Stimulated activated CD8-positive, alpha-beta memory T cell treated with anti-CD3 and anti-CD28 coated beads, Interleukin-7, amount 100 ng/mL, for 1 hour (primary cell): ENCODE measurements at places on chromosomes 12 and 14.

- DNase-seq: no peak
Measured at GRCh38 chr12:132367071-132367851, 37.9 kb upstream of the GALNT9 start.

DNA sequence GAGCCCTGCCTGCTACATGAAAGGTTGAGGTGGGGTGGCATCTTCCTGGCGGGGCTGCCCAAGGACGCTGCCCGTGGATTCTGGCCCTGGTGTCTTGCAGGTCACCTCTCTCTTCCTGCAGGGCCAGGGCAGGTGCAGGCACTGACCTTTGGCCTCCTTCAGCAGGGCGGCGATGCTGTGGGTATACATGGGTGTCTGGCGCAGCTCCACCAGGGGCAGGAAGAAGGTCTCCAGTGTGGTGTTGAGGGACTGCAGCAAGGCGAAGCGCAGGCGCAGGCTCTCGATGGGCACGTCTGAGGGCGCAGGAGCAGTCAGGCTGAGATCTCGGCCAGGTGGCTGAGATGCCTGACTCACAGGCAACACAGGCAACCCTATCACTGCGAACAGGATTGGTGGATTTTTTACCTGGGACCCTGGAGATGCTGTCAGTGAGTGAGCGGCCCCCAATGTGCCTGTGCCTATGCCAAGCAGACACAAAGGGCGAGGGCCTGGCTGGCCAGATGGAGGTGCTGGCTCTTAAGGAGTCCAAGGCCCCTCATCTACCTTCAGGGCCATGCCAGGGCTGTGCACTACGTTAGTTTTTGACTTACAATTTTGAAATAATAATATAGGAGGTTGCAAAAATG, 45.7 kb downstream of the TRAFD1 start:
- no peak for DNase-seq

DNA sequence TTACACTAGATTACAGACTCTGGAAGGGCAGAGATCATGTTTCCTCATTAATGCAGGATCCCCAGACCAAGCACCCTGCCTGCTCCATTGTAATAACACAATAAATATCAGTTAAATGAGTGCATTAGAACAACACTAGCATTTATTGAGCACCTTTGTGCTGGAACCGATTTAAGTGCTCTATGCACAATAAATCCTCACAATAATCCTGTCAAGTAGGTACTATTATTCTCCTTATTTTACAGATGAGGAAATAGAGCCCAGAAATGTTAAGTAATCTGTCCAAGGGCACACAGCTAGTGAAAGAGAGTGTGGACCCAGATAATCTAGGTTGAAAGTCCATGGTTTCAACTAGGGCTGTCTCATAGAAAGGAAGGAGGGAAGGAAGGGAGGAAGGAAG, 69.8 kb downstream of the MAP1LC3B2 start:
- DNase-seq: no peak

DNA sequence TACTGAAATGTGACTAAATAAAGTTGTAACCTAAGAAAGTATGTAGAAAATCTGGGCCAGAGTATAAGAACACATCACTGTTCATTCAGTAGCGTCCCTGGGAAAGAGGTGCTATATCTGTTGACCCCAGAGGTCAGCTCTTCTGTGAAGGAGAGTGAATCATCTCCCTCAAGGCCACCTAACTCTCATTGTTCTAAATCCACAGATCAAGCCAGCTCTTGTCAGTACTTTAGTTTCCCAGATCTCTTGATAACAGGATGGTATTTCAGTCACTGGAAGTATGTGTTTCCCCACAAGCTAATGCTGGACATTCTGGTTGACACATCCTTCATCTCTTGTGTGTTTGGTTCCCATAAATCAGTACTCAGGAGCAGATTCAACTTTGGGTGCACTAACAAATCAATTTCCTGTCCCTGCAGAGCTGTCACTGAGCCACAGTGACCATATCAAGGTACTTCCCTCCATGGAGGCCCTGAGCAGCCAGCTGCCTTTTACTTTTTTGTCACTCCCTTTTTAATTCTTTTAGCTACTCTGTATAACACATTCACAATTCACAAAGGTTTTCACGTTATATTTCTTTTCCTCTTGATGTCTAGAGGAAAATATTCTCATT, 7.8 kb downstream of the KRT1 start:
- no peak for DNase-seq

- DNase-seq: no peak
Measured at GRCh38 chr14:56085471-56085870, 32.7 kb upstream of the PELI2 start.

DNA sequence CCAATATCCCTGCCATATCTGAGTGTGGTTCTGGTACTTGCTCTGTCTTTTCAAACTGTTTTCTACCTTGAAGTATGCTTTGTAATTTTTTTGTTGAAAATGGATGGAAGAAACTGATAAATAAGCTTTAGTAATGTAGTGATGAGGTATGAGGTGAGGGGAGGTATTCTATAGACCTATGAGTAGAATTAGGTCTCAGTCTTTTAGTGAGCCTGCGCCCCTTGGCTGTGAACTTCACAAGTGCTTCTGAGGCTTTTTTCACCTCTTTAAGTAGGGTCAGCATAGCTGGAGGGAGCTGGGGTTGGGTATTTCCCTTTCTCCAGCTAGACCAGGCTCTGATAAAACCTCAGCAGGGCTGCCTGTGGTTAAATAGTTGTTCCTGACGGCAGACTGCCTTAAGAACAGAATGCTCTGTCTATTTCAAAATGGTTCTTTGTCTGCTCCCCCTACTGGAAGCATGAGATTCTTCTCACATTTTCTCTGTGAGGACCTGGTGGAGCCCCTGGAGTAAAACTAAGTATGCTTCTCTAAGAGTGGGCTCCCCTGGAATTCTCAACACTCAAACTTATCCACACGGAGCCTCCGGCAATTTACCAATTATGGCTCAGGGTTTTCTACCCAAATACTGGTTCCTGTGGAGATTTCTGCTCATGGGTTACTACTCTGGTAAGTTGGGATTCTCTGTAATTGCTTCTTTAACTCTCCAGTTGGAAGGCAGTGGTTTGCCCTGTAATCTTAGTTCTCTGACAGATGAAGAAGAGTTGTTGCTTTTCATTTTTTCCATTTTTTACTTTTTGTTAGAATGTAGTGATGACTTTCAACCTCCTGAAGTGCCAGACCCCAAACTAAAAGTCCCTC, 13.1 kb downstream of the KRT5 start:
- no peak for DNase-seq

- DNase-seq: no peak
Measured at GRCh38 chr12:91920276-91920675, 225.4 kb downstream of the BTG1 start.

- no peak for DNase-seq
Measured at GRCh38 chr14:77660754-77661153, 44.3 kb upstream of the SPTLC2 start.

DNA sequence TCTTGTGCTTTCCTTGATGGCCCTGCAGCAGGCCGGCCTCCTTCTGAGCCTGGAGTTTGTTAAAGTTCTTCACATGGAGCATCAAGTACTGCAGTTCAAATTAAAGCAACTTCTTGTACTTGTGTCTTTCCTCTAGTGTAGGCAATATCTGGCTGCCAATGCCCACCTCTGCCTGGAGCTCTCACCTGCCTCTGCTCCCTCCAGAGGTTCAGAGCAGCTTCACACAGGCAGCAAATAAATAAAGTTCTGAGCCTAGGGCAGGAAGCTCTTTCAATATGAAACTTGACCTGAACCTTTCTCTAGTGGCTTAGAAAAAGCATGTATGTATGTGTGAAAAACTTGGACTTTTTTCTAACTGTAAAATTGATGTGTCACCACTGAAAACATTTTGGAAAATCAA, 65.9 kb downstream of the ITPR2 start:
- DNase-seq: no peak

- no peak for DNase-seq
Measured at GRCh38 chr12:124993626-124994436, at the start of gene BRI3BP. BRI3BP (plus strand) TSS chr12:124993645; CDS start chr12:124993791, 146 bp downstream.

DNA sequence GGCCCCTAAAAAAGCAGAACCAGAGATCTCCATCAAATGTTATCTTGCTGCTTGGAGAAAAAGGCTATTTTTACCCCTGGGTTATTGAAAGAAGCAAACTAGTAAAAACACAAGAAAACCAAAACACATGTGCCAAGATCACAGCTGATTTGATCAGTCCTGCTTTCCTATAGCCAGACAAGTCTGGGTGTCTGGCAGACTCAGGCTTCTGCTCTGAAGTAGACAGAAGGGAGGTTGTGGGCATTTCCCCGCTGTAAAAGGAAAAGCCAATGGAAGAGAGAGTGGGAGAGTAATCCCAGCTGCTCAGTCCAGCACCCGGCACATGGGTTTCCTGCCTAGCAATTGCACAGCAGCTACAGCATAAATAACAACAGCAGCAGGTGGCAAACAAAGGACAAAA, 177.9 kb downstream of the PHLDA1 start:
- DNase-seq: no peak
